ENCODE measurements at places on chromosomes 11 and 22.
A peak's percentile ranks its signal among the peaks of the same experiment; 100 is the strongest.

DNA sequence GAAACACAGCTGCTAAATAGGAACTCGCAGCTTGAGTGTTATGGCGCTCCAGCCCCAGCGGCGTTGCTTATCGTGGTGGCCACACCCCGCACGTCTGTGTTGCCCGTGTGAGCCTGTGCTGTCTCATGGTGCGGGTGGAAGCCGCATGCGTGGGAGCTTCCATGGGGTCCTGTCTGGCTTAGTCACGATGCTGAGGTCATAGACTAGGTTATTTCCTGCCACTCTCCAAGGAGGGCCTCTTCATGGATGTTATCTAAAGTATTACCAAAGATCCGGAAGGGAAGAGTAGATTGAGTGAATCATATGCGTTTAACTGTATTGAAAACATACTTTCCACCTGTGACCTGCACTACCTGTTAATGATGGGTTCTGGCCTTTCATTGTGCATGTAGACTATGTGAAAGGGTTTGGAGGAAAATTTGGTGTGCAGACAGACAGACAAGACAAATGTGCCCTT, 21.7 kb downstream of the CTTN start:
- DNase-seq: no peak

- DNase-seq: peak; percentile 7
These were observed 10.0 kb upstream of the MMP1 start for GRCh38 chr11:102807921-102808320.

DNA sequence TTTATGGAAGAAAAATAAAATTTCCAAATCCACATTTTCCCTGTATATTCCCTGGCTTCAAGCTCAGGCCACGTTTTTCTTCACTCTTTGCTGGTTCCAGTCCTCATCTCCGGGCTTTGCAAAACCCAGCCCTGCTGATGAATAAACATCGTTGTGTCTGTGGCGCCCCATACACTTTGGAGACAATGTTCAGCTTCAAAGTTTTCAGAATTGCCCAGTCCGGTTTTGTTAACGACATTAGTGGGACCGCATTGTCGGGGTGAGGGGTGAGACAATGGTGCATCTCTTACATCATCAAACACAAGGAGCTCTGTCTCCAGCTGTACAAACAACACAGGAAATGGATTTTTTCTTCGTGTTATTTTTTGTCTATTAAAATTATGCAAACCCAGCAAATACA, 53.4 kb upstream of the HTATIP2 start:
- DNase-seq: no peak

- DNase-seq: no peak
These were observed 4.2 kb downstream of the UNC93B1 start for GRCh38 chr11:67999704-68000103.

Data from Kasumi-1 (cell line).